ENCODE measurements at places on chromosomes 12 and 14.
A peak's percentile ranks its signal among the peaks of the same experiment; 100 is the strongest.

DNA sequence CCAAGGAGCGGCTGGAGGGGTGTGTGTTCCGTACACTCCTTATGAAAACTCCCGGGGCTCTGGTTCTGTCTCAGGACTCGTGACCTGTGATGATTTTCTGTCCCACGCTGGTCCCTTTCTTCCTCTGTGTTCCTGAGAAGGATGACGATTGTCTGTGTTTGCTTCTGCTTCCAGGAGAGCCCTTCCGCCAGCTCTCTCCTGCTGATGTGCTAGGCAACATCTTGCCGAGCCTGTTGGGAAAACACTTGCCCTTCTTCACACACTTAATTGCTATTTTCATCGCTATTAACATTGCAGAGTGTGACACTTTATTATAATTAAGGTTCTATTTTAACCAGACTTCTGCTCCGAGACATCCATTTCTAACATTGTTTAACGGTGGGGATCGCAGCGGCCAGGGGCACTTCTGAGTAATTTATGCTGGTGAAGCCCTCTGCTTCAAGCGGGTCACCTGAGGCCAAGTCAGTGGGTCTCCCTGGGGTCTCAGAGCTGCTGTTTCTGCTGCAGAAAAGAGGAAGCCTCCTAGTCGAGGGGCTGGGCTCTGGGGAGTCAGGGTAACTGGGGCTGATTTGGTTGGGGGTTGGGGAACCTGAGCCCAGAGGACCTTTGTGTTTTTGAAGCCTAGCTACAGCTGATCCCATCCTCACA is 88.6 kb downstream of the PRMT8 start:
- no peaks in the 10 kb centered on the region for H3K36me3 ChIP-seq
- H3K4me1 ChIP-seq, result no peaks in the 10 kb centered on the region
- DNase-seq, result no peak
- H3K4me3 ChIP-seq, result no peak overlapping the region
- H3K27me3 ChIP-seq, result peaks cover 1% of the 10 kb centered on the region
- H3K27ac ChIP-seq, result no peak overlapping the region

GRCh38 chr12:90823859-90824258 is 131.1 kb downstream of the CCER1 start:
- H3K4me1 ChIP-seq, result no peaks in the 10 kb centered on the region
- H3K27me3 ChIP-seq, result no peaks in the 10 kb centered on the region
- no peak overlapping the region for H3K27ac ChIP-seq
- no peak for DNase-seq

- peaks cover 18% of the 10 kb centered on the region for H3K27me3 ChIP-seq
- peaks cover 30% of the 10 kb centered on the region for H3K4me1 ChIP-seq
- peaks cover 16% of the 10 kb centered on the region for H3K36me3 ChIP-seq
- DNase-seq, result peak; percentile 43
Measured at GRCh38 chr14:22598896-22599244, 770 bp downstream of the ABHD4 start.

GRCh38 chr14:31209605-31210004 is 2.0 kb upstream of the HECTD1 start:
- H3K4me1 ChIP-seq, result peaks cover 35% of the 10 kb centered on the region
- no peak for DNase-seq
- no peaks in the 10 kb centered on the region for H3K27me3 ChIP-seq
- no peak overlapping the region for H3K27ac ChIP-seq

DNA sequence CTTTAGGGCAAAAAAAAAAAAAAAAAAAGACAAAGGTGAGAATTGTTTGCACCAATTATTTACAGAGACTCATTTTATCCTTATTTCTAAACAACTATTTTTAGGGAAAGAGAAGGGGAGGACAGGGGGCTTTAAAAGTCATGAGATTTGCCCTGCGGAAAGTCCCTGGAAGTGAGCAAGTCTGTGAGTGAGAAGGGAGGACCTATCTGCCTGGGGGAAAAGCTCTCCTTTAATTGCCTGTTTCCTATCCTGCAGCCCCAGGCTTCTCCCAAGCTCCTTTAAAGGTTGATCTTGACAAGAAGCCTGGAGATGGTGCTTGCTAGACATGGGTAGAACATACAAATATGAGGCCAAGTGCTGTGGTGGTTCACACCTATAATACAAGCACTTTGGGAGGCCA is 8.3 kb upstream of the CHST11 start:
- peaks cover 4% of the 10 kb centered on the region for H3K36me3 ChIP-seq
- peaks cover under 1% of the 10 kb centered on the region for H3K4me1 ChIP-seq
- DNase-seq, result no peak

DNA sequence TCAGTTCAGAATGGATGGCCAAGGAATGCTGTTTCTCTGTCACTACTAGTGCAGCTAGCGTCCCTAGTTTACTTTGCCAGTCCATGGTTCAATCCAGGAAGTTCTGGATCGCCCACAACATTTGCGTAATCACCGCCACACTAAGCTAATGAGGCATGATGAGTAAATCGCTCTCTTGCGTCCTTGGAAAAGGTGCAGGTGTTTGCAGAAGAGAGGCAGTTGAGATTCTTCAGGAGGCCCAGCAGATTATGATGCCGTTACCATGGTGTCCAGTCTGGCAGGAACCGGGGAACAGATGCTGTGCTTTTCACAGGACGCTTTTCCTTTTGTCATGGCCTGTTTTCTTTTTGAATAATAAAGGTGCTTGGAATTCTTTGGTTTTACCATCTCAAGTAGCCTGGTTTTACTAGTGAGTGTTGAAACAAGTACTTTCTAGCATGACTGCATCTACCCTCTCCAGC is 9.0 kb downstream of the TPH2 start:
- H3K27ac ChIP-seq, result no peak overlapping the region
- H3K4me1 ChIP-seq, result no peaks in the 10 kb centered on the region
- H3K36me3 ChIP-seq, result no peaks in the 10 kb centered on the region

DNA sequence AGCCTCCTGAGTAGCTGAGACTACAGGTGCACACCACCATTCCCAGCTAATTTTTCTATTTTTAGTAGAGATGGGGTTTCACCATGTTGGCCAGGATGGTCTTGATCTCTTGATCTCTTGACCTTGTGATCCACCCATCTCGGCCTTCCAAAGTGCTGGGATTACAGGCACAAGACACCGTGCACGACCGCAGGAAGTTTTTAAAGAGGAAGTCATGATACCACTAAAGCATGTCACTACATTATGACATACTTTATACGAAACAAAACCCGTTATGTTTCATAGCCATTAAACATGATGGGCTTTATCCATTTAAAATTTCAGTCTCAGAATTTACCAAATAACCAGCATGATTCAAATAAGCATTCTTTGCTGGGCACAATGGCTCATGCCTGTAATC is 83.8 kb upstream of the DUSP6 start:
- no peak for DNase-seq
- H3K27me3 ChIP-seq, result no peaks in the 10 kb centered on the region
- peaks cover 68% of the 10 kb centered on the region for H3K36me3 ChIP-seq
- no peak overlapping the region for H3K4me3 ChIP-seq

DNA sequence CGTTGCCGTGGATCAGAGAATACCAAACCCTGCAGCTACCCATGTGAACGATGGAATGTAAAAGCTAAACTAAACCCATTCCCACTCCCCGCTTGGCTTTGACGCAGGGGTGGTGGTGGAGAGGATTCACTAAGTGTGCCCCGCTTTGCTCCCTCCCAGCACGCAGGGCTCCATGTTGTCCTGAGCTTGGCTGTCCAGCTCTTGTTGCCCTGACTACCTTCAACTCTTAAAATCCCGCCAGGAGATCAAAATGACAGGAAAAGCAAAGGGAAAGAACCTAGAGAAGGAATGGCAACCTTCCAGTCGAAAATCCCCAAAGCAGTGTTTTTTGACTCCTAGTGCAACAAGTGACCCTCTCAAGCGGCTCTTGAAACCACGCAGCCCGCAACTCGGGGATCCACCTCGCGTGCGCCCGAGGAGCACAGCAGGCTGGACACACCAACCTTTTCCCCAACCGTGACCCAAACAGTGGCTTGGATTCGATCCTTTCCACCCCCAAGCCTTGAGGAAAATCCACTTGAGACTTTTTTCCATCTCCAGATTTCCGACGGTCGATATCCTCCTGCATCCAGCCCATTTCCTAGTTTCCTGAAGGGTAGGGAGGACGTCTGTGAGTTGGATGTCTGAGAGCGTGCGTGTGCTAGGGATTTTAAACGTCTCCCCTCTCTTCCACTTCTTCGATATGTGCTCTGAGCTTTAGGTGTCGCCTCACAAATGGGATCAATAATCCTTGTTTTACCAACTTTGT is 1.4 kb downstream of the SYT10 start:
- H3K4me1 ChIP-seq, result peaks cover 2% of the 10 kb centered on the region
- no peaks in the 10 kb centered on the region for H3K36me3 ChIP-seq
- peaks cover 24% of the 10 kb centered on the region for H3K27me3 ChIP-seq
- H3K27ac ChIP-seq, result no peak overlapping the region
- H3K4me3 ChIP-seq, result no peak overlapping the region
- no peak for DNase-seq

GRCh38 chr14:81728447-81728846 is 194.8 kb upstream of the SEL1L start:
- no peak overlapping the region for H3K27ac ChIP-seq
- no peaks in the 10 kb centered on the region for H3K27me3 ChIP-seq
- no peak for DNase-seq
- no peaks in the 10 kb centered on the region for H3K4me1 ChIP-seq
- no peaks in the 10 kb centered on the region for H3K36me3 ChIP-seq

DNA sequence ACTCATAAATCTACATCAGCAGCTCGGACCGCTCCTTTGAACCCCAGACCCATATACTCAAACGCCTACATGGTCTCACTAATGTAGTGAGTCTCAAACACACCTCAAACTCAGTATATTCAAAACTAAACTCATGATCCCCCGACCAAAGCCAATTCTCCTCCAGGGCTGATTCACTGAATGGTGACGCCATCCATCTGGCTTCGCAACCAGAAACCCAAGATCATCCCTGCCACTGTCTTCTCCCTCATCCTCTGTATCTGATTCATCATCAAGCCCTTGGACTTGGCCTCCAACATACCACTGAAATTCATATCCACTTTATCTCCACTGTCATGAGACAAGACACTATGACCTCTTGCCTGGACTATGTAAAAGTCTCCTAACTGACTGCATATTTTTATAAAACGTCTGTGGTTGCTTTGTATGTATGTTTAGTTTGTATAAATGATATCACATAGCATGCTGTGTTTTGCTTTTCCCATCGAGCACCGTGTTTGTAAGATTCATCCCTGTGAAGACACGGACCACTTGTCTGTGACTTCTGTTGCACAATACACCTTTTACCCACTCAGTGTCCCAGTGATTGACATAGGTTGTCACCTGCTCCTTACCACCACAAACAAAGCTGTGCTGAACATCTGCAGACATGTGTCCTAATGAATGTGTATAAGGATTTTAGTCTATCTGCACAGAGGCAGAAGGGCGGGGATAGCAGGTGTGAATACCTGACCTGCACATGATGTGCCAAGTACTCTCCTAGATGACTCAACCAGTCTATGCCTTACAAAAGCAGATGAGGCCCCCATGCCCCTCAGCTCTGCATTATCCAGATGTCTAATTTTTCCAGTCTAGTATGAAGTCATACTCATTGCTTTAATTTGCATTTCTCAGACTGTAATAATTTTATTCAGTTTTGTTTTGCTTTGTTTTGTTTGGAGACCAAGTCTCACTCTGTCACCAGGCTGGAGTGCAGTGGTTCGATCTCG is 76.9 kb downstream of the VWF start:
- H3K36me3 ChIP-seq, result no peaks in the 10 kb centered on the region
- no peaks in the 10 kb centered on the region for H3K4me1 ChIP-seq
- no peak overlapping the region for H3K4me3 ChIP-seq
- no peak for DNase-seq
- no peak overlapping the region for H3K27ac ChIP-seq

DNA sequence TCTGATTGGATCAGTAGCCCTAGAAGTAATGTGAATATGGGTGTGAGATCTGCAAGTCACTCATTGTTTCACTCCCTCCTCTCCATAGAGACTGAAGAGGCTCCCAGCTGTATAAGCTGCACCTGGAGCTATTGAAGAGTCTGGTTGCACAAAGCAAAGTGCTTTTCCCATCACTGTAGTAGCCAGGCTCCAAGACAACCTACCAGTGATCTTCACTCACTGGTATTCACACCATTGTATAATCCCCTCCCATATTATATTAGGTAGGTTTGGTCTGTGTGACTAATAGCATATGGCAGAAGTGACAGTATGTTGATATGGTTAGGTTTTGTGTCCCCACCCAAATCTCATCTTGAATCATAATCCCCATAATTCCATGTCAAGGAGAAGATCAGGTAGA is 64.4 kb downstream of the ZFC3H1 start:
- no peaks in the 10 kb centered on the region for H3K4me1 ChIP-seq
- no peak for DNase-seq
- H3K27ac ChIP-seq, result no peak overlapping the region
- H3K27me3 ChIP-seq, result peaks cover 15% of the 10 kb centered on the region

GRCh38 chr14:89447182-89447944 is 30.3 kb upstream of the FOXN3 start:
- peaks cover 22% of the 10 kb centered on the region for H3K36me3 ChIP-seq
- peaks cover 52% of the 10 kb centered on the region for H3K4me1 ChIP-seq
- H3K4me3 ChIP-seq, result peak overlapping the region; percentile 17
- H3K27me3 ChIP-seq, result no peaks in the 10 kb centered on the region
- DNase-seq, result no peak

DNA sequence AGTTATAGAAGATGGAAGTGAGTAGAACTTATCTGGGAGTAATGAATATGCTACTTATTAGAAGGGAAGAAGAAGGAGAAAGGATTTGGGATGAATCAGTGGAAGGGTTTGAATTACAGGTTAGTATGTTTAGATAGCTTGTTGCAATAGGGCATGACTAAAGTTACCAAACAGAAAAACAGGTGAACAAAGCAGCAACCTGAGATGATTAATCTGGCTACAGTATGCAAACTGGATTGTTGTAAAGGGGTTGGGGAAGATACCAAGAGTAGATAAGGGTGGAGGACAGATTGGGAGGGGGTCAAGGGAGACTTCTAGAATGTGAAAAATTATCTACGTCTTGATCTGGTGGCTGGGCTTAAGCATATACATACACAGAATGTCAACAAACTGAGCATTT is 73.4 kb upstream of the CLEC14A start:
- no peaks in the 10 kb centered on the region for H3K4me1 ChIP-seq
- no peak overlapping the region for H3K27ac ChIP-seq
- no peaks in the 10 kb centered on the region for H3K36me3 ChIP-seq
- DNase-seq, result no peak

- H3K27ac ChIP-seq, result no peak overlapping the region
- peaks cover 40% of the 10 kb centered on the region for H3K36me3 ChIP-seq
- H3K4me3 ChIP-seq, result no peak overlapping the region
- no peak for DNase-seq
- H3K4me1 ChIP-seq, result peaks cover 43% of the 10 kb centered on the region
Measured at GRCh38 chr14:71001742-71002141, 94.5 kb downstream of the PCNX1 start.

- peaks cover 2% of the 10 kb centered on the region for H3K36me3 ChIP-seq
- H3K4me1 ChIP-seq, result peaks cover 7% of the 10 kb centered on the region
- H3K27me3 ChIP-seq, result peaks cover 68% of the 10 kb centered on the region
- H3K27ac ChIP-seq, result no peak overlapping the region
- no peak overlapping the region for H3K4me3 ChIP-seq
Measured at GRCh38 chr14:36521598-36522345, 1.7 kb upstream of the NKX2-1 start.

- H3K4me1 ChIP-seq, result peaks cover 30% of the 10 kb centered on the region
- no peak overlapping the region for H3K4me3 ChIP-seq
Measured at GRCh38 chr12:103884316-103884715, 43.3 kb upstream of the NT5DC3 start.

GRCh38 chr12:26711072-26711471 is 121.9 kb downstream of the ITPR2 start:
- H3K36me3 ChIP-seq, result peaks cover 14% of the 10 kb centered on the region
- H3K27me3 ChIP-seq, result no peaks in the 10 kb centered on the region
- H3K4me1 ChIP-seq, result no peaks in the 10 kb centered on the region
- DNase-seq, result no peak
- H3K27ac ChIP-seq, result no peak overlapping the region

- H3K4me3 ChIP-seq, result no peak overlapping the region
- peaks cover 8% of the 10 kb centered on the region for H3K4me1 ChIP-seq
- H3K27me3 ChIP-seq, result no peaks in the 10 kb centered on the region
Measured at GRCh38 chr14:90274019-90274418, 17.7 kb downstream of the PSMC1 start.

All from activated CD8-positive, alpha-beta T cell treated with anti-CD3 and anti-CD28 coated beads, Interleukin-2, amount 10 ng/mL, durations not matched to agents 7 days and 5 days (primary cell).